ENCODE measurements at places on chromosomes 13 and 19. TPM values are rescaled to one million over a fixed set of nuclear protein-coding genes. Genes with fewer than 3 reads are reported as not detected.

Gene SHC2
- polyA plus RNA-seq, result 18.9 TPM

Gene IRGC
- 0.04 TPM for polyA plus RNA-seq

Gene IZUMO1
- polyA plus RNA-seq, result not detected

Gene MCEMP1
- polyA plus RNA-seq, result 0.45 TPM

Gene ZFP14
- polyA plus RNA-seq, result 1.1 TPM

Gene CASP14
- polyA plus RNA-seq, result not detected

Gene SPRYD7
- 8.3 TPM for polyA plus RNA-seq

Gene OSCAR
- polyA plus RNA-seq, result 0.89 TPM

Gene ZNF626
- polyA plus RNA-seq, result not detected

Gene LILRA1
- polyA plus RNA-seq, result 0.54 TPM

Gene ZNF418
- polyA plus RNA-seq, result 14.1 TPM

GRCh38 chr13:41962994-41963393 lies 2.1 kb upstream of the VWA8 start:
- no peak overlapping the region for H3K27ac ChIP-seq
- H3K27me3 ChIP-seq, result no peaks in the 10 kb centered on the region
- DNase-seq, result no peak
- H3K4me3 ChIP-seq, result no peak overlapping the region
- H3K4me1 ChIP-seq, result peaks cover 3% of the 10 kb centered on the region
- H3K36me3 ChIP-seq, result no peaks in the 10 kb centered on the region

DNA sequence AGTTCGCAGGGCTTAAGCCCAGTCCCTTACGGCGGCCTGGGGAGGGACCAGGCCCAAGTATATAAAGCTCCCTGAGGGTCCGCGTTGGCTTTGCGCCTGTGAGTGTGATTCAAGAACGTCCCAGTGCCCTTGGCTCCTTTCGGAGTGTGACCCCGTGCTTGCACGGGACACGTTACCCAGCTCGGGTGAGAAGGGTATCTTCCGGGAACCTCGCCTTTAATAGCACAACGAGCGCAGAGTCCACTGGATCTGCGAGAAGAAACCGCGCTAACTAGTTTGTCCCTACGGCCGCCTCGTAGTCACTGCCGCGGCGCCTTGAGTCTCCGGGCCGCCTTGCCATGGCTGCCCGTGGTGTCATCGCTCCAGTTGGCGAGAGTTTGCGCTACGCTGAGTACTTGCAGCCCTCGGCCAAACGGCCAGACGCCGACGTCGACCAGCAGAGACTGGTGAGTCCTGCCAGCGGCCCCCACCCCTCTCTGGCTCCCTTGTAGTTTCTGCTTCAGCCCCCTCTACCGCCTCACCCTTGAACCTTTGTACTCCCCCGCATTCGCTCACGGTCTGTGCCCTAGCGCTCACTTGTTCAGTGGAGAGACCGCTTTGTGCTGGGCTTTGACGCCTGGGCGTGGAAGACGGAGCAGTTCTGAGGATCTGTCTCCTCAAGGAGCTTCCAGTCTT lies at the start of gene DNAJC15:
Gene DNAJC15 (plus strand): TSS at position 298 of the 675 bp plus-strand sequence. CDS start 41 bp downstream, at position 339.
- peak within 1 kb of the TSS; percentile 62 for H3K4me3 ChIP-seq
- H3K27ac ChIP-seq, result peak within 1 kb of the TSS; percentile 89
- DNase-seq, result peak; percentile 97
- peaks cover 7% of the 10 kb centered on the region for H3K4me1 ChIP-seq

DNA sequence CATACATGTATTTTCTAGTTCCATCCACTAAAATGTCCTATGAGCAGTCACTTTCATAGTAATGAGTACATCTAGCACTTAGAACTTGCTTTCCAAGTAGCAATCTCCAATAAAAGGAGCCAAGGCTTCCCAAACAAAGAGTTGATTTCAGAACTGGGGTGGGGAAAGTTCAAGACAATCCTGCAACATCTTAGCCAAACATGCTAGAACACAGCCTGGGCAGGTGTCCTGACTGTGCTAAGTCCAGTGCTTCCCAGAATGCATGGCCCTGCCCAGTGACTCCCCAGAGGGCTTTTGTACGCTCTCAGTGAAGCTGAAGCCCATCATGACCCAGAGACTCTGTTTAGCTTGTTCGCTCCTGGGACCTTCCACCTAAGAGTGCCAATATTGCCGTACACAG lies 106.7 kb upstream of the UBAC2 start:
- H3K27me3 ChIP-seq, result no peaks in the 10 kb centered on the region
- H3K4me1 ChIP-seq, result no peaks in the 10 kb centered on the region
- no peak for DNase-seq
- no peak overlapping the region for H3K4me3 ChIP-seq

DNA sequence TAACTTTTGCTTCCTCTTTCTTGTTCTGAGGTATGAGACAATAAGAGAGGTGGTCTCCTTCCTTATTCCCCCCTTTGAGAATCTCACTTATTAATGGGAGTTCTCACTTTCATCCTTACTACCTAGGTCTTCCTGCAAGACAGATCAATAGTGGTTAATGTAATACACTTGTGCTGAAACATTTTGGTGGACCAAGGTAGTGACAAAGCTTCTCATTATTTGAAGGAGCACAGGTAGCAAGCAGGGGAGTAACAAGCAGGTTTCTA lies 17.9 kb downstream of the ZNF700 start:
- H3K36me3 ChIP-seq, result peaks cover 13% of the 10 kb centered on the region
- peak; percentile 44 for DNase-seq
- no peaks in the 10 kb centered on the region for H3K27me3 ChIP-seq
- H3K27ac ChIP-seq, result no peak overlapping the region
- H3K4me1 ChIP-seq, result no peaks in the 10 kb centered on the region

- no peaks in the 10 kb centered on the region for H3K4me1 ChIP-seq
- no peak for DNase-seq
- H3K4me3 ChIP-seq, result no peak overlapping the region
- no peaks in the 10 kb centered on the region for H3K27me3 ChIP-seq
- no peaks in the 10 kb centered on the region for H3K36me3 ChIP-seq
Measured at GRCh38 chr19:30206187-30206586, 166.0 kb upstream of the ZNF536 start.

DNA sequence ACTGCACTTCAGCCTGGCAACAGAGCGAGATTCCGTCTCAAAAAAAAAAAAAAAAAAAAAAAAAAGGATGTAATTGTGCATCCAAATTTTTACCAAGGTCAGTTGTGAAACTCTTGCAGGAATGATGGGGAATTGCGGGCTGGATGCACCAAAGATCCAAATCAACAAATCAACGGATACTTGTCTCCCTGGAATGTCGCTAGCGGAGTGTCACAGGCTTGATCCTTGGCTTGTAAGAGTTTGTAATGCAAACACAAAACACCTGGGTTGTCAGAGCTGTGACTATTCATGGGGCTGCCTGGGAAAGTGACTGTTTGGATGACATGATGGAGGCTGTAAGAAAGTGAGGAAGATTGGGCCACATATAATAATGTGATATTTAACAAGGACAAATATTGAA lies 4.2 kb downstream of the KANK3 start:
- H3K27ac ChIP-seq, result no peak overlapping the region
- no peaks in the 10 kb centered on the region for H3K36me3 ChIP-seq
- H3K4me1 ChIP-seq, result no peaks in the 10 kb centered on the region
- H3K4me3 ChIP-seq, result no peak overlapping the region

GRCh38 chr13:70027551-70027950 lies 80.1 kb upstream of the ATXN8OS start:
- no peak overlapping the region for H3K27ac ChIP-seq
- no peak for DNase-seq
- H3K36me3 ChIP-seq, result no peaks in the 10 kb centered on the region
- H3K4me3 ChIP-seq, result no peak overlapping the region

DNA sequence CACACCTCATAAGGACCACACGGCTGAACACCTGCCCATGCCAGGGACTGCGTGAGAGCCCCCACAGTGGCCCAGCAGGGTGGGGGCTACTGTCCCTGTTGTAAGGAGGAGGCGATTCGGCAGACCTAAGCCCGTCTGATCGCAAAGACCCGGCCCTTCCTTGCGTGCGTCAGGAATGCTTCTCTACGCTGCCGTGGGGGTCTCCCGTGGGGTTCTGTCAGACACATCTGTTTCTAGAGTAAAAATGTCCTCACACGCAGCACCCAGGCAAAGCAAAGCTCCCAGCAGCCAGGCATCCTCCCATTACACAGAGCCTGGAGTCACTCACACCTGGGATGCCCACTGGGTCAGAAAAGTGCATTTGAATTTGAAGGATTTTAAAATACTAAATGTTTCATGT lies 147.7 kb upstream of the SOX1 start:
- H3K4me3 ChIP-seq, result no peak overlapping the region
- DNase-seq, result no peak
- H3K27ac ChIP-seq, result no peak overlapping the region
- no peaks in the 10 kb centered on the region for H3K36me3 ChIP-seq
- H3K27me3 ChIP-seq, result no peaks in the 10 kb centered on the region

DNA sequence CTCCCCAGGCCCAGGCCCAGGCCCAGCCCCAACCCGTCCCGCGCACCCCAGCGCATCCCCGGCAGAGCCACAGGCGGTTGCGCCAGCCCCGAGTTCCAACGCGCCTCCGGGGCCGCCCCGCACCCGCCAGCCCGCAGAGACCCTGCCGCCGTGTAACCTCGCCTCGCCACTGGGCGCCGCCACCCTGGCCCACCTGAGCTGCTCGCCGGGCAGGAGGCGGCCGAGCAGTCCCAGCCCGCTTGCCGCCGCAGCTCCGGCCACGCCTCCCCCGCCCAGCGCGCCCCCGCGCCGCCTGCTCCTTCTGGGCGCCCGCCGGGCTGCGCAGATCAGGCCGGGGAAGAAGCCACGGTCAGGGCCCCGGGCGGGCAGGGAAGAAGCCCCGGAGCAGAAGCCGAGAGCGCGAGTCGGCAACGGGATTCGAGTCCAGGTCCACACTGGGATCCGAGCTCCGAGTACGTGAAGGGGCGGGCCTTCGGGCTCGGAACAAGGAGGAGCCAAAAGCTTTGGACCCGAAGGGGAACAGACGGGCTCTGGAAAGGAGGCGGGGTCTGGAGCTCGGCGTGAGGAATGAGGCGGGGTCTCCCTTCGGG lies at the start of gene MBOAT7:
Gene MBOAT7 (minus strand): TSS at position 436 of the 590 bp plus-strand sequence. CDS start 1,072 bp downstream, outside the sequence.
- H3K36me3 ChIP-seq, result peaks cover 9% of the 10 kb centered on the region
- peak within 1 kb of the TSS; percentile 82 for H3K4me3 ChIP-seq
- no peak for DNase-seq
- no peaks in the 10 kb centered on the region for H3K27me3 ChIP-seq
- peak within 1 kb of the TSS; percentile 99 for H3K27ac ChIP-seq
- peaks cover 37% of the 10 kb centered on the region for H3K4me1 ChIP-seq

- no peak overlapping the region for H3K27ac ChIP-seq
- no peak for DNase-seq
- H3K4me1 ChIP-seq, result no peaks in the 10 kb centered on the region
- no peaks in the 10 kb centered on the region for H3K27me3 ChIP-seq
Measured at GRCh38 chr13:20415306-20415679, 110.4 kb downstream of the CRYL1 start.

- no peaks in the 10 kb centered on the region for H3K36me3 ChIP-seq
- H3K27me3 ChIP-seq, result peaks cover 2% of the 10 kb centered on the region
- DNase-seq, result no peak
- no peaks in the 10 kb centered on the region for H3K4me1 ChIP-seq
Measured at GRCh38 chr19:1313695-1314613, 28.3 kb downstream of the EFNA2 start.

GRCh38 chr19:49565261-49565660 lies 15.1 kb downstream of the NOSIP start:
- H3K36me3 ChIP-seq, result no peaks in the 10 kb centered on the region
- DNase-seq, result peak; percentile 74
- H3K27me3 ChIP-seq, result no peaks in the 10 kb centered on the region
- no peak overlapping the region for H3K4me3 ChIP-seq
- H3K27ac ChIP-seq, result no peak overlapping the region

DNA sequence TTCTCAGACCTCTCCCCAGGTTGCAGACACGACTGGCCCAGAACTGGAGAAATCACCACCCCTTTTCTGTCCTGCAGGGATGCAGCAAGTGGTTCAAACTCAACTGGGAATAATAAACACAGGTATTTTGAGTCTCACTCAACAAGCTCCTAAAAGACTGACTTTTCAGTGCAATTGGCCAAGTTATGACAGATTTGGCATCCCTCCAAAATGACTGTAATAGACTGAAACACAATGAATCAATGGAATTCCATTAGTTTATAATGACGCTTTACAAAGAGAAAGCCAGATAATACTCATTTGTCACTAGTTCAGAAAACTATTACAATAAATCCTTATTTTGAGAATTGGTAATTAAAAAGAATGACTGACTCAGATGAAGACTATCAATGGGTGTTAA lies 38.1 kb downstream of the MIPEP start:
- H3K36me3 ChIP-seq, result peaks cover 11% of the 10 kb centered on the region
- H3K27me3 ChIP-seq, result no peaks in the 10 kb centered on the region
- H3K27ac ChIP-seq, result no peak overlapping the region
- no peak overlapping the region for H3K4me3 ChIP-seq
- no peaks in the 10 kb centered on the region for H3K4me1 ChIP-seq
- DNase-seq, result no peak

DNA sequence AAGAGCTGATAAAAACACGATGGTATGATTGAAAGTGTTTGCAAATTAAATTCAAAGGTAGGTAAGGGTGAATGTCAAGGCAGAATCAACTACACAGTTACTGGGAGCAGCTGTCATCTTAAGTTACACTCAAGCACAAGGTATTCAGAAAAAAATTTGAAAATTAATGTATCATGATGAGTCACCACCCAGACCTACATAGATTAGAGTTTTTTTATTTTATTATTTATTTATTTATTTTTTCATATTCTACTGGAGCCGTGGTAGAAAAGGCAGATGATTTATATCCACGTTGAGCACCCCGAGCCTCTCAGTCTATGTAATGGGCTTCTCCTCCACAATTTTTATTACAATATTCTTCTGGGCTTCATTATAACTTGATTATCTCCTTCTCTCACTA lies 728.9 kb upstream of the ARGLU1 start:
- H3K36me3 ChIP-seq, result no peaks in the 10 kb centered on the region
- no peaks in the 10 kb centered on the region for H3K27me3 ChIP-seq
- no peak overlapping the region for H3K4me3 ChIP-seq
- no peak overlapping the region for H3K27ac ChIP-seq
- H3K4me1 ChIP-seq, result no peaks in the 10 kb centered on the region

- H3K27me3 ChIP-seq, result no peaks in the 10 kb centered on the region
- peaks cover 44% of the 10 kb centered on the region for H3K36me3 ChIP-seq
- H3K27ac ChIP-seq, result no peak overlapping the region
- H3K4me1 ChIP-seq, result no peaks in the 10 kb centered on the region
- no peak for DNase-seq
Measured at GRCh38 chr13:113586661-113587479, 2.3 kb downstream of the TFDP1 start.

GRCh38 chr13:48178126-48178525 lies 54.9 kb upstream of the ITM2B start:
- no peak overlapping the region for H3K4me3 ChIP-seq
- no peaks in the 10 kb centered on the region for H3K36me3 ChIP-seq
- H3K27ac ChIP-seq, result no peak overlapping the region
- no peaks in the 10 kb centered on the region for H3K4me1 ChIP-seq
- DNase-seq, result no peak
- H3K27me3 ChIP-seq, result no peaks in the 10 kb centered on the region

All from small intestine (tissue), 16 donors.